Progenitor cell of endocrine pancreas (in vitro differentiated cells): ENCODE measurements at places on chromosomes 1 and 21. TPM values are rescaled to one million over a fixed set of nuclear protein-coding genes. Genes with fewer than 3 reads are reported as not detected.

RGL1 gene
- total RNA-seq = 5.9 TPM in 2 replicates

DNA sequence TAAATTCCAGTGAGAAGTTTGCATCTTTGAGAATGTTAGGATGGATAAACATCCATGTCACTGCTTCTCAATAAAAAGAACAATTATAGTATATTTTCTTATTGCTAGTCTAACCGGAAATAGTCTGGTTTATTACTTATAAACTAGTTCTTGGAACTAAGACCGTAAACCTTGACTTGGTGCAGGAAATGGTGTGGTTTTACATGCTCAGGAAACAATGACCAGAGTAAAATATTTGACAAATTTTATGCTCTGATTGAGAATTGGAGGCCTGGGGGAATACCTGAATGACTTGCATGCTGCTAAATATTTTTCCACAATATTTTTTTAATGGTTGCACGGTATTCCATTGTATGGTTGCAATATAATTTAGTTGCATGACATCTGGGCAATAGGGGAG lies 76.3 kb downstream of the XCL2 start:
- no peaks in the 10 kb centered on the region for H3K36me3 ChIP-seq
- no peak overlapping the region for H3K4me3 ChIP-seq
- H3K27ac ChIP-seq = no peak overlapping the region

- no peaks in the 10 kb centered on the region for H3K4me1 ChIP-seq
- no peaks in the 10 kb centered on the region for H3K27me3 ChIP-seq
- H3K4me3 ChIP-seq = no peak overlapping the region
- peaks cover 2% of the 10 kb centered on the region for H3K36me3 ChIP-seq
- DNase-seq = no peak
- H3K27ac ChIP-seq = no peak overlapping the region
Observed at GRCh38 chr1:174550296-174550695, 102.5 kb downstream of the GPR52 start.

DNA sequence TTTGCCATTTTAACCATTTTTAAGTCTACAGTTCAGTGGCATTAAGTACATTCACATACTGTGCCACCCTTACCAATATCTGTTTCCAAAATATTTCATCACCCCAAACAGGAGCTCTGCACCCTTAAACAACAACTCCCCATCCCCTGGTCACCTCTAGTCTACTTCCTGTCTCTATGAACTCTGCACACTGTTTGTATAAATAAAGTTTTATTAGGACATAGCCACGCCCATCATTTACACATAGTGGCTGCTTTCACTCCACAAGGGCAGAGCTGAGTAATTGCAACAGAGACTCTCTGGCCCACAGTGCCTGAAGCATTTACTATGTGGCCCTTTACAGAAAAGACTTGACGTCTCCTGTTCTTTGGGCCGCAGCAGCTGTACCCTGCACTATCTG lies 30.1 kb downstream of the KCNAB2 start:
- H3K27ac ChIP-seq = no peak overlapping the region
- H3K27me3 ChIP-seq = peaks cover 14% of the 10 kb centered on the region
- H3K36me3 ChIP-seq = no peaks in the 10 kb centered on the region
- H3K4me3 ChIP-seq = no peak overlapping the region

GRCh38 chr1:150006881-150007421 lies 3.6 kb downstream of the OTUD7B start:
- peak overlapping the region; percentile 1 for H3K4me3 ChIP-seq
- DNase-seq = no peak
- peaks cover 37% of the 10 kb centered on the region for H3K4me1 ChIP-seq
- H3K36me3 ChIP-seq = peaks cover 19% of the 10 kb centered on the region
- no peak overlapping the region for H3K27ac ChIP-seq

GRCh38 chr1:204438628-204439027 lies 27.0 kb upstream of the PPP1R15B start:
- no peaks in the 10 kb centered on the region for H3K27me3 ChIP-seq
- no peak for DNase-seq
- H3K36me3 ChIP-seq = peaks cover 37% of the 10 kb centered on the region
- H3K27ac ChIP-seq = no peak overlapping the region
- no peak overlapping the region for H3K4me3 ChIP-seq
- no peaks in the 10 kb centered on the region for H3K4me1 ChIP-seq

DNA sequence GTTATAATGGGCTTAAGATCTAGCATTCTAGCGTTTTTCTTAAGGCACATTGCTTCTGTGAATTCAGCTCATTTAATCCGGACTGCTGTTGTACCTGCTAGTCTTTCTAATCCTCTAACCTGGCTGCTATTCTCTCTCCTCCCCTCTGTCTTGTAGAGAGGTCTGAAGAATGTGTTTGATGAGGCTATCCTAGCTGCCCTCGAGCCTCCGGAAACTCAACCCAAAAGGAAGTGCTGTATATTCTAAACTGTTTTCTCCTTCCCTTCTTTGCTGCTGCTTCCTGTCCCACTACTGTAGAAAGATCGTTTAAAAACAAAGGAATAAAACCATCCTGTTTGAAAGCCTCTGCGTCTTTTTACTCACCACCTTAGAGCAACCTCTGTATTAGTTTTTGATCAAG lies 37.3 kb downstream of the CDC42 start:
- H3K27me3 ChIP-seq = no peaks in the 10 kb centered on the region
- peaks cover 31% of the 10 kb centered on the region for H3K4me1 ChIP-seq
